ENCODE measurements at places on chromosomes 4 and X.

GRCh38 chr4:66059136-66059535 is 388.8 kb upstream of the EPHA5 start:
- DNase-seq = no peak

DNA sequence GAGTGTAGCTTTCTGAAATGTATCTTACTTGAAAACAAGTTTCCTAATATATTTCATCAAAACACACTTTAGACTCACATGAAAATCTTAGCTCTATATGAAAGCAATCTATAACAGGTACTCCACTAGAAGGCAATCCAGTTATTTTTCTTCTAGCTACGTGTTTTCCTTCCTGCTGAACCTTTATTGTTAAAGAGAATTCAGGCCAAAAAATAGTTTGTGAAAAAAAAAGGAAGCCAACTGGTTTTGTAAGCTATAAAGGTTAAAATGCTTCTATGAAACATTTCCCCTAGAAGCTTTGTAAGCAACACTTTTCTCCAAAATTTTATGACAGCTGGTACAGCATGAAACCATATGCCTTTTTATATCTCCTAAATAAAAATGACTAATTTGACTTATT is 304.7 kb upstream of the DIAPH2 start:
- no peak for DNase-seq

GRCh38 chr4:147779451-147779850 is 47.6 kb downstream of the ARHGAP10 start:
- DNase-seq = no peak

DNA sequence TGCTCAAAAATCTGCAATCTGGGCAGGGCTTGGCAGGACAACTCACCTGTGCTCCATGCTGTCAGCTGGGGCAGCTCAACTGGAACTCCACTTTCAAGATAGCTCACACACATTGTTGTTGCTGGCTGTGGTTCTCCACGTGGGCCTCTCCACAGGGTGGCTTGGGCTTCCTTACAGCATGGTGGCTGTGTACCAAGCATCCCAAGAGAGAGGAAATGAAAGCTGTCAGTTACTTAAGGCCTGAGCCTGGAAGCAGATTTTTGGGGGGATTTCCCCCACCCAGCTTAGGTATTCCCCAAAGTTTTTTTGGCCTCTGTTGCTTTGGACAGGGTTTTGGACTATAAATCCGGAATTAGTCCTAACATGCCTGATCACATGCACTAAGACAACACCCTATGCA is 81.0 kb downstream of the BCOR start:
- DNase-seq = no peak

DNA sequence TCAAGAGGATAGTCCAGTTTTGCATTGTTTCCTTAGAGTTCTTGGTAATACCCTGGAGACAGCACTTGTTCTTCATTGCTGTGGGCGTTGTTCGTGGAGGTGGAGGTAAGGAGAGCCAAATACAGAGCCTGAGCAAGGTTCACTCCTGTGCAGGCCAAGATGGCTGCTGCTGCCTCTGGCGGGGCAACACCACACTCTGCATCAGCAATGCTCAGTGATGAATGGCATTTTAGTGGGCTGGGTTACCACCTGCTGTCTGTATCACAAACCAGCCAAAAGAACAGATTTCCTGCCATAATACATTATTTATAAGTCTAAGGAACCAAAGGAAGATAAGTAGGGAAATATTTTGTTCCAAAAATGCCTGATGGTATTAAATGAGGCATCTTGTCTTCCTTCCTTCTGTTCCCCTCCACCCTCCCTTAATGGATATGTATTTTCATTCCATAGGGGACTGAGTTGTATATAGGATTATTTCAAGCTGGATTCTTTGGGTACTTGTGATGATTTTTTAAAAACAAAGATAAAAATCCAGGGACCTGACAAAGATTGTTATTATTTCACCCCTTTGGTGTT is 61.6 kb upstream of the LIMCH1 start:
- DNase-seq = no peak

- DNase-seq = no peak
These were observed 515.6 kb upstream of the GNPDA2 start for GRCh38 chr4:45241976-45242375.

DNA sequence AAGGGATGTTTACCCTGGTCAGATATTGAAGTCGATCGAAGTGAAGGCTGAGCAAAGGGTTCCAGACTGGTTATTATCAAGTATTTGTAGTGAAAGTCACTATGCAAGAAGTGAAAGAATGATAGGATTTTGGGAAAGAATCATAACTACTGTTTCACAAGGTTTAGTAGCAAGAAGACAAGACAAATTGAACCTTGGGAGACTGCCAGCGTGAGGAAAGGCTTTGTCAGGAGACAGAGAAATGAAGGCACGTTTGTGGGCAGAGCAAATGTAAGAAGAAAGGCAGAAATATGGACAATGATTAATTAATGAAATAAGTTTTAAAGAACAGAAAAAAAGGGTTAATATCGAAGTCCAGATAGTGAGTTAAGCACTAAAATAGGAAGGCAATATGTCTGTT is 456.8 kb downstream of the TRIML1 start:
- DNase-seq = no peak

DNA sequence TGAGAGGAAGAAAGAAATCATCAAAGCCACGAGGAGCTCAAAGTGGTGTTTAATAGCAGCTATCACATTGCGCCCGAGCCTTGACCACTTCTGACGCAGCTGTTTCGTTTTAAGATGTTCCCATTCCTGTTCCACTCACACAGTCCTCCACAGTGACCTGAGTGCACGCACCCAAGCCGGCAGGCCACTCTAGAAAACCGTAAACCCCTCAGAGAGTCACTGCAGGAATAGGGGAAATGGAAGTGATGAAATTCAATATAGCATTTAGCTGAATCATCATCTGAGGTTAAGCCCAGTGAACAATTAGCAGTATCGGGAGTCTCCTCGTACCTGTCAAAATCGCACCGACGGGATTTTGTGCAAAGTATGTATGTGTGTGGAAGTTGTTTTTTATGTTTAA is 17.9 kb upstream of the HAND2 start:
- no peak for DNase-seq

DNA sequence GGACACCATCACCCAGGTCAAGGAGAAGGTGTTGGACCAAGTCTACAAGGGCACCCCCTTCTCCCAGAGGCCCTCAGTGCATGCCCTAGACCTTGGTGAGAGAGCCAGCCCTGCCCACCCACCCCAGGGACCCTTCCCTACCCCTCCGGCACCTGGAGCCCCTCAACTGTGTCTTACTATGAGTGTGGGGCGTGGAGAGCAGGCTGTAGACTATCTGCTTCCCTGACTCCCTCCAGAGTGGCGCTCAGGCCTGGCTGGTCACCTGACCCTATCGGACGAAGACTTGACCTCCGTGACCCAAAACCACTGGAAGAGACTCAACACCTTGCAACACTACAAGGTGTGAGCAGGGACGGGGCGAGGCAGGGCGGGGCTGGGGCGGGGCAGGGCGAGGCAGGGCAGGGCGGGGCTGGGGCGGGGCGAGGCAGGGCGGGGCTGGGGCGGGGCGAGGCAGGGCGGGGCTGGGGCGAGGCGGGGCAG is 4.7 kb upstream of the SRPK3 start:
- DNase-seq = no peak

- no peak for DNase-seq
These were observed 11.3 kb upstream of the SMARCA5 start for GRCh38 chr4:143502231-143502630.

GRCh38 chr4:35918491-35918977 is 325.8 kb downstream of the ARAP2 start:
- DNase-seq = no peak

- DNase-seq = no peak
These were observed 549.7 kb upstream of the TENM3 start for GRCh38 chr4:181693517-181693916.

- DNase-seq = peak; percentile 11
These were observed 65.6 kb downstream of the SYNPO2 start for GRCh38 chr4:118954246-118954645.

- DNase-seq = no peak
These were observed 195.7 kb downstream of the ARHGAP10 start for GRCh38 chr4:147927377-147928137.

DNA sequence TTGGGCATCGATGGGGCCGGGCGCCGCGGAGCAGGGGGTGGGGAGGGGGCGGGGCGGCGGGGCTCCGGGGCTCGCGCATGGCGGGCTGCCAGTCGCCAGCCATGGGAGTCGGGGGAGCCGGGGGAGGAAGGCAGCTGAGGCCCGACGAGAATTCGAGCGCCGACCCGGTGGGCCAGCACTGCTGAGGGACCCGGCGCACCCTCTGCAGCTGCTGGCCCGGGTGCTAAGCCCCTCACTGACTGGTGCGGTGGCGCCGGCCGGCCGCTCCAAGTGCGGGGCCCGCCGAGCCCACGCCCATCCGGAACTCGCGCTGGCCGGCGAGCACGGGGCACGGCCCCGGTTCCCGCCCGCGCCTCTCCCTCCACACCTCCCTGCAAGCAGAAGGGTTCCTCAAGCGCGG is 49.4 kb downstream of the GSX2 start:
- no peak for DNase-seq

DNA sequence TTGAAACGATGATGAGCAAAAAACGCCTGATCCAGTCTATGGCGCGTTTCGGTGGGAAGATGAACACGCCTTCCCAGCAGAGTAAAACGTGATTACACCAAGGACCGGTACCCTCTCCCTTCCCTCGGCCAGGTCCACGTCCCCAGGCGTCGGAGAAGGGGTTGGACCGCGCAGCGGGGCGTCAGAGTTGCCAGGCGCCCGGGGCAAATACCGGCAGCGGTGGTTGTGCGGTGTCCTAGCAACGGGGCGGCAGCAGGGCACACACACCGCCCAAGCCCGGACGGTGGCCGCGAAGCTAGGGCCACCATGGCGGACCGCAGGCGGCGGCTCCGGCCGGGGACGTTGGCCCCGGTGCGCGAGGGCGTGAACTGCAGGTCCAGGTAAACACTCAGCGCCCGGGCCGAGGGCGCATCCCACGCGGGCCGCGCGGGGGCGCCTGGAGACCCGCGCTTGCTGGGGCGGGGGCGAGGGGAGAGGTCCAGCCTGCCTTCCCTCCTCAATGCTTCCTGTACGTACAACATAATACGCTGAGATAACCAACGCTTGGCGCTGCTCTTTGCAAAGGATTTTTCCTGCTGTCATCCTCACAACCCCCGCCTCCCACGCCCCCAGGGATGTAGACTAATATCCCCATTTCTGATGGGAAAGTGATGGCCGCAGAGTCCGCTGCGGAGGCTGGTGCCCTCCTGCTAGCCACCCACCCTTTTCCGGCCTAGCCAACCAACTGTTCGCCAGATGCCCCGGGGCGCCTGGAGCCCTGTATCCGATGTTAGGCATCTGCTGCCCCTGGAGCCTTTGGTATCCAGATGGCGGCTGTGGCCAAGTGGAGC is at the start of gene FAM47E:
TSS of gene FAM47E (plus strand) at position 281 of the 830 bp plus-strand sequence. CDS start at position 307, 26 bp downstream.
- DNase-seq = no peak

DNA sequence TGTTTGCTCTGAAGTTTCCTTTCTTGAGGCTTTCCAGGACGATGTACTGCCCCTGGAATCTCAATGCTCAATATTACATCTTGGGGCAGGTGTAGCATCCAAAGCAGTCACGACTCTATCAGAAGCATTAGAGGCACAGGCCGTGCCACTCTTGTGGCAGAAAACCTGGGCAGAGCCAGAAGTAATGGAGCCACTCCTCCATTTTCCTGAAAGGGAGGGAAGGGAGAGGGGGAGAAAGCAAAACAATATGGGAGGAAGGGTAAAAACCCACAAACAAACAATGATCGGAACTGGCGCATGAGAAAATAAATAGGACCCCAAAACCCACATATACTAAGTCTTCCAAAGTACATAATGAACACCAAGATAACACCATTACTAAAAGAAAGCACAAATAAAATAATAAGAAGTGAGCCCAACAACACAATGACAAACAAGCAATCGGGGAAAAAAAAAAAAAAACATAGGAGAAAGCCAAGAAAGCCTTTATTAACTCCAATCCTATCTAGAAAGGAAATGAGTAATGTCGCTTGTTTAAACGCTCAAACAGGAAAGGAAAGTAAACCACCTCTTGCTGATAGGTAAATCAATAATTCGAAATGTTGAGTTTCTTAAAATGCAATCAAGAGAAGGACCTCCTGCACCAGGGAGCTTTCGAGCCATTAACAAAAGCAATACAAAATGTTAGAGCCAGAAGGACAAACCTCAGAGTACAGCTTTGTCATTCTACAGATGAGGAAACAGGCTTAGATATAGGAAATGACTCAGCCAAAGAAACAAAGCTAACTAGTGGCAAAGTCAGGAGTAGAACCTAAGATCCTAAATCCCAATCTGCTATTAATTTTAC is 117.4 kb downstream of the ATRX start:
- DNase-seq = peak; percentile 1

DNA sequence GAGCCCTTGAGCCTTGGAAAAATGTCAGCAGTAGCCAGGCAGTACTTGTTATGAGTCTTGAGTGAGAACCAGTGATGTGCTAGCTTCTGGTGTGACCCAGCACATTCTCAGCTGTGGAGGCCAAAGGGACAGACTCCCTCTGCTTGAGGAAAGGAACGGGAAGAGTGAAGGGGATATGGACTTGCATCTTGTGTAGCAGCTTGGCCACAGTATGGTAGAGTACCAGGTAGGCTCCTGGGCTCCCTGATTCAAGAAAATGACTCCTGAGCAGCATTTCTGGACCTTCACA is 1601.9 kb upstream of the ADGRL3 start:
- DNase-seq = no peak

DNA sequence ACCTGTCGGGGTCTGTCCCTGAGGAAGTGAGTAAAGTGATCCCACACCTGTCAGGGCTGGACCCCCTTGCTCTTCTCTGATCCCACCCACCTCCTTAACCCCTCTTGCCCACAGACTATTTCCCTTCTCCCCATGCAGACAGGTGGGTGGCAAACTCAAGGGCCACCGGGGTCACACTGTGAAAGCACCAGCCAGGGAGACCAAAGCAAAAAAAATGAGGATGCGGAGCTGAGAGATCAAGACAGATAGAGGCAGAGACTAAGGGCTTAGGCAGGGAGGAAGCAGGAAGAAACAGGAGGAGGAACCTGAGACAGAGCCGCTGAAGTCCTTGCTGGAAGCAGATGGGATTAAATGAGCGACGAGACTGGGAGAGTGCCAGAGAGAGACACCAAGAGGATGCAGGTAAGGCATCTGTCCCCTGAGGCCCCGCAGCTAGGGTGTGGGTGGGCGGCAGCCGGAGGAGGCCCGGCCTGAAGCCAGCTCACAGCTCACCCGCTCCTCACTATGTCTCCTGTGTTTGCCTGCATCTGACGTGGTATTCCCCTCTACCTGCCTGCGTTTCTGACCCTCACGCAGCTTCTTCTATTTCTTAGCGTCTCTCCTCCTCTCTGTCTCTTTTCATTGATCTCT is 7.2 kb downstream of the TIMM17B start:
- no peak for DNase-seq

DNA sequence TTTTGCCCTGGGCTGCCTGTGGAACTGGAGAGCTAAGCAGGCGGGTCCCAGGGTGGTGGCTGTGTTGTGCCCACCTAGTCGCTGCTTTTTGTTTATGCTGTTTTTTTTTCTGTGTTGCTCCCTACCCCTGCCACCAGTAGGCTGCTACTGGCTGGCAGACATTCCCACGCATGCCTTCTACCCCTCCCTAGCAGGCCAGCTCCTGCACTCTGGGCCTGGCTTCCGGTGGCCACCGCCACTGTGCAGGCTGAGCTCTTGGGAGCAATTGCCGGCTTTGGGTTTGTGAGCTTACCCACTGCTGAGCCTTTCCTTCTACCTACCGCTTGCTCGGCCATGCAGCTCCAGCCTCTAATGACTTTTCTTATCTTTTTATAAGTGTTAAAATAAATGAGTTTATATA is 57.6 kb downstream of the RBM46 start:
- DNase-seq = no peak
